ENCODE measurements at places on chromosomes 2 and 18.

- no peak for DNase-seq
These were observed 57.8 kb downstream of the DIPK1C start for GRCh38 chr18:74399091-74399887.

GRCh38 chr2:103484906-103485305 is 723.1 kb downstream of the TMEM182 start:
- no peak for DNase-seq

GRCh38 chr2:188032786-188033185 is 258.9 kb upstream of the GULP1 start:
- no peak for DNase-seq

DNA sequence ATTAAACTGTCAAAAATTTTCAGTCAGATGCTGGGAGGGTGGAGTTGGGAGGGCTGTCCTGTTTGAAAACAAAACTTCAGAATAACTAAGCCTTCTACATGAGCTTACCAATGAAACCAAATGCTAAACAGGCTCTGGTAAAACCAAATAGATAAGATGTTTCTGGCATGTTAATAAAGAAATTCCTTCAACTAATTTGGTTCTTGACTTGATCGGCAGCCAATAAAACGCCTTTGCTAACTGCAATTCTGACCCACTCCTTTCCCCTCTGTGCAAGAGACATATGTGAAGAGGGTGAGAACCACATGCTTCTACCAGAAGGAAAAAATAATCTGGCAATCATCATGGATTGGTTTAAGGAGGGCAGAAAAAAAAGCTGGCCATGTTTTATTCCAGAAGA is 20.9 kb downstream of the MAP4K3 start:
- DNase-seq, result no peak

DNA sequence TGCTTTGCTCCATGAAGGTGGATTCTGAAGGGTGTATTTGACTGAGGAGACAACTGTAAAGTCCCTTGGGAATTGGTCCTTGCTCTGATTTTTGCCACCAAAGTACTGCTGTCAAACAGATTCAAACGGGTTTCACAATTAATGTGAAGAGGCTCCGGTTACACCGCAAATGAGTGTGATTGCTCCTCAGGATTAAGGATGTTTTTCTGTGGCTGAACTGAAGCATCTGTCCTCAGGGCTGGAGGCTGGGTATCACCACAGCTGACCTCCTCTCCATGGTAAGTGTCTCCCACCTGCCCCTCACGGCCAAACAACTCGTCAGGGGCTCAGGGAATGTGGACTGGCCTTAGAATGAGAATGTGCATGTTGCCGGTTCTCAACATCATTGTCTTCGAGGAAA is 130.4 kb upstream of the NDUFV2 start:
- DNase-seq, result no peak

- DNase-seq, result no peak
These were observed 73.4 kb downstream of the ROCK1 start for GRCh38 chr18:21038201-21038600.

GRCh38 chr2:203441463-203441862 is 93.6 kb downstream of the RAPH1 start:
- no peak for DNase-seq

DNA sequence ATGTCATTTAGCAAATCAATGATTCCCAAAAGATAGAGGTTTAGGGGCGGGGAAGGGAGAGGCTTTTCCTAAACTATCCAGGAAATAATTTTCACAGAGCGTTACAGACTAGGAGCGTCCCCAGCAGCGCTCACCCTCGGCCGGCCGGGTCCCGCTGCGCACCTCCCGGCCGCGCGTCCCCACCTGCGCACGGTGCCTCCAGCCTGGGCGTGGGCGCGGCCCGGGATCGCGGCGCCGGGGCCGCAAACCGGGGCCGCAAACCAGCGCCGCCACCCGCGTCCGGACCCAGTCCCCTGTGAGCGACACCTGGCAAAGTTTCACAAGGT is 684 bp upstream of the ZCCHC2 start:
- DNase-seq, result no peak

GRCh38 chr18:45833846-45834245 is 8.4 kb downstream of the SIGLEC15 start:
- DNase-seq, result no peak

GRCh38 chr2:179255129-179255528 is 9.5 kb downstream of the SESTD1 start:
- no peak for DNase-seq

DNA sequence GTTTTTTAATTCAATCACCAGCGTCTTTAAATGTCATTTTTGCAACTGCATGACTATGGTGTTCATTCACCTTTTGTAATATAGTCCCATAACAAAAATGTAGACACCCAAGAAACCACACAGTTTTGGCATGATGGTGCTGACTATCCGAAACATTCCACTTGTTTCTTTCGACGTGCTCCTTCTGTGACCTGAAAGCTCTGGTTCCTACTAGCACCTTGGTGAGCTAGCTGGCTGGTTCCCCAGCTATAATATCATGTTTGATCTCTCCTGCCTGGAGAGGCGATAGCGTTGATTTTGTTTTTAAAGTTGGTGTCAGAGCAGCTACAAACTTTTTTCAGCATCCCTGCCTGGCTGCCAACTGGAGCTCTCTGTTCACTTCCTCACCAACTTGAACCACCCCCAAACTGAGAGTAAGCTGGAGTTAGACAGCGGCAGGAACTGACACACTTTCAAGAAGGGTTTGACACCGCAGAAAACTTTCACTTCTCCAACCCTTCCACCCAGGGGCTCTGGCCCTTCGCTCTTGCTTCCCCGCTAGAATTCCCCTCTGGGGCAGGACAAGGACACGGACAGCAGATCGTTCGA is 1.1 kb downstream of the ATAD2B start:
- DNase-seq, result no peak

DNA sequence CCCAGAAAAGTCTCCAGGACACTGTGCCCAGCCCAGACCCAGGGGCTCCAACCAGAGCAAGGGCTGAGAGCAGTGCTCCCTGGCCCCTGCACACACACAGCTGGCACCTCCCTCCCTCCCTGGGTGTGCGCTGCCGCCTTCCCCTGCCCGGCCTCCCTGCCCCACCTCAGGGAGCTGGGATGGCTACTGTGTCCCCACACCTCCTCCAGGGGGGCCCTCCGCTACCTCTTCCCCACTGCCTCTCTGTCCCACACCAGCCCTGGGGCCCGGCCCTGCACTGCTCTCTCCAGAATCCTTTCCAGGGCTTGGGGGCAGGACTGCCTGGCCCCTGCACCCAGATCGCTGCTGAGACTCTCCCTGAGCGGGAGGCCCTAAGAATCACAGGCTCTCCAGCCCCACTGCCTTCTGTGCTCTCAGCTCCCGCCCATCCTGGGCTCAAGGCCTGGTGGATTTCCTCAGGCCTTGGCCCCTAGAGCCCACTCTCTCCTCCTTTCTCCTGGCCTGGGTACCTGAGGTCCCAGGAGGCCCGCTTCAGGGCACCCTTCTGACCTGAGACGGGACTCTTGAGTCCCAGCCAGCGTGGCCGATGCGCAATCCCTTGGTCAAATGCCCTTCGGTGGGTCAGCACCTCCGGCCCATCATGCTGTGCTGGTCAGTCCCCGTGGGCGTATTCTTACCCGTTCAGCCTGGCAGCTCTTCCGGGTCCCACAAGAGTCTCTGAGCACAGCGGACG is 276.8 kb upstream of the HDAC4 start:
- DNase-seq, result no peak

GRCh38 chr2:239685965-239686364 is 285.1 kb upstream of the HDAC4 start:
- no peak for DNase-seq

DNA sequence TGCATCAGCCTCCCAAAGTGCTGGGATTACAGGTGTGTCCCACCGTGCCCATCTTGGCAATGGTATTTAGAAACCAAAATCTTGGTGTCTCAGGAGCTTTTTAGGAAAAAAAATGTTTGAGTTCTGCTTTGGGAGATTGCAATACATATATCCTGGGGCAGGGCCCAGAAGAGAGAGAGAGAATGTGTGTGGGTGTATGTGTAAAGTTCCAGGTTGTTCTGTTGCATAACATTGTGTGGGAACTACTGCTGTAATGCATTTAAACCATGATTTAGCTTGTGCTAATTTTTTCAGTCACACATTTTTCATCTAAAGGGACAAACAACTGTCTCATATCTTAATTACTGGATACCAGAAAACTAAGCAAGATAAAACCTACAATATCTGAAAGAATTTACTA is 70.8 kb upstream of the NABP1 start:
- no peak for DNase-seq

GRCh38 chr2:231563378-231563961 is 29.2 kb upstream of the TEX44 start:
- peak; percentile 11 for DNase-seq

GRCh38 chr2:113980946-113981345 is 91.1 kb downstream of the ACTR3 start:
- DNase-seq, result no peak

DNA sequence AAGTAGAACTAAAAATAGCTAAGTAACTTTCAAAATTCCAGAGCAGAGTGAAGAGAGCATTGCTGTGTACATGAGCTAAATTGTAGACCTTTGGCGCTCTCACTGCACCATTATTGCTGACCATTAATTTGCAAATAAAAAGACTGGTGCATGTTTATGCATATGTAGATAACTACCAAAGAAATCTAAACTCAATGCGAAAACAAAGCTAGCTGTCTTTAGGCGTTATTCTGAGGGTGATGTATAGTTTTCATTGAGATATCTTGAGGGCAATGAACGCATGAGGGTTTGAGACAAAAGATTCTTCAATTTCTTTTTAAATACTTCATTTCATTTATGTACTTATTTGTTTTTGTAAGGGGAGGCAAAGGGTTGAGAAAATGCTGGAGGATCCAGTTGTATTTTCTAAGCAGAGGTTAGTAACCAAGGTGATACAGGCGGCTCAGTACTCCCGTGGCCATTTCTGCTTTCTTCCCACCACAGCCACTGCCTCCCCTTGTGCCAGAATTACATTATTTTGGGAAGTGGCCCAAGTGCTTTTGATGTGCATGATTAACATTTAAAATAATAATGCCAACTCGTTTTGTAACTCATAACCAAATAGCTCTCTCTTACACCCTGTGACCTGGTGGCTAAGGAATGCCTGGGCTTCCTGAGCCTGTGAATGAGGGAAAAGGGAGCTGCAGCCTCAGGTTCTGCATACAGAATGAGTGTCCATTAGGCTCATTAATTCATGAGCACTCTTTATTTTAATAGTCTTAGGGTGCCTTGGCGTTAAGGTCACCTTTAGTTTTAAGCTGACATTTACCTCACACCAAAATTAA is 797.8 kb upstream of the GYPC start:
- no peak for DNase-seq
